ENCODE measurements at places on chromosomes 7 and 10.
A peak's percentile ranks its signal among the peaks of the same experiment; 100 is the strongest.

- no peak for DNase-seq
Measured at GRCh38 chr10:60757420-60757895, 20.8 kb upstream of the CDK1 start.

DNA sequence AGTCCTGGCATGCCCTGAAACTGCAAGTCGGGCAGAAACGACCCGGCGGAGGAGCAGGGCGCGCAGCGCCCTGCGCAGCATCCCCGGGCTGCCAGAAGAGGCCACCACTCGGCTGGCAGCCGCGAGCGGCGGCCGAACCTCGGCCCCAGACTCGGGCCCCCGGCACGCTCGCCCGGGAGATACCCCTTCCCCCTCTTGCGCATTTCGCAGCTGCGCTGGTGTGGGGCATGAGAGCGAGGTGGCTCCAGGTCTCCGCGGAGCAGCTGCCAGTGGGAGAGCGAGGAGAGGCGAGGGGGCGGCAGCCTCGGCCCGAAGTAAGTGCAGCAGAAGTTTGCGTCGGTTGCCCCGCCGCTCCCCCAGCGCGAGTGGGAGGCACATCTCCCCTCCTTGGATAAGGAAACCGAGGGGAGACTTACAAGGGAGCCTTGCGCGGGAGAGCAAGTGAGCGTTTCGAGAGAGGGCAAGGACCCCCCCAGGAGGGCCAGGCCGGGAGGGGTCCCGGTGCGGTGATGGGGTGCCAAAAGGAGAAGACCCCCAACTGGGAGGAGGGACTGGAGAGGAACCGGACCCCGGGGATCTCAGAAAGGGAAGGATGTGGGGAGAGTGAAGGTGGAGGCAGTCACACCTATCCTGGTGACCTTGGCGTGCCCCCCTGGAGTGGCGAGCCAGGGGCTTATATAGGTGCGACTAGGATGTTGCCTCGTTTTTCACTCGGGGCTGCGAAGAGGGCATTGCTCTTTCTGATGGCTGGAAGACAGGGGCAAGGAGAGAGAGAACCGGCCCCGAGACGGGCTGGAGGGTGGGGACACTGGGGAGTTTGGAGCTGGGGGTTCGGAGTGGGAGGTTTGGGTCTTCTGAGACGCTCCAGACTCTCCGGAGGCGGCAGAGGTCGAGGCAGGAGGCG lies 256.3 kb downstream of the OTUD1 start:
- no peak for DNase-seq

- DNase-seq: no peak
Measured at GRCh38 chr7:26868841-26869495, 4.6 kb upstream of the SKAP2 start.

- peak; percentile 75 for DNase-seq
Measured at GRCh38 chr7:149460493-149461277, at the start of gene ZNF777. TSS of gene ZNF777 (minus strand) at chr7:149461062. CDS start at chr7:149456022, 5,040 bp downstream.

GRCh38 chr7:139566736-139567646 lies 43.5 kb downstream of the CLEC2L start:
- DNase-seq: no peak

GRCh38 chr10:87634311-87634710 lies 25.4 kb upstream of the PAPSS2 start:
- no peak for DNase-seq

GRCh38 chr10:77801474-77802161 lies 124.9 kb downstream of the DLG5 start:
- no peak for DNase-seq

- no peak for DNase-seq
Measured at GRCh38 chr7:64951250-64951848, 39.5 kb downstream of the ZNF117 start.

- DNase-seq: no peak
Measured at GRCh38 chr10:103104721-103105120, 88.4 kb downstream of the NT5C2 start.

- DNase-seq: no peak
Measured at GRCh38 chr7:100366411-100367250, 6.7 kb upstream of the PILRA start.

DNA sequence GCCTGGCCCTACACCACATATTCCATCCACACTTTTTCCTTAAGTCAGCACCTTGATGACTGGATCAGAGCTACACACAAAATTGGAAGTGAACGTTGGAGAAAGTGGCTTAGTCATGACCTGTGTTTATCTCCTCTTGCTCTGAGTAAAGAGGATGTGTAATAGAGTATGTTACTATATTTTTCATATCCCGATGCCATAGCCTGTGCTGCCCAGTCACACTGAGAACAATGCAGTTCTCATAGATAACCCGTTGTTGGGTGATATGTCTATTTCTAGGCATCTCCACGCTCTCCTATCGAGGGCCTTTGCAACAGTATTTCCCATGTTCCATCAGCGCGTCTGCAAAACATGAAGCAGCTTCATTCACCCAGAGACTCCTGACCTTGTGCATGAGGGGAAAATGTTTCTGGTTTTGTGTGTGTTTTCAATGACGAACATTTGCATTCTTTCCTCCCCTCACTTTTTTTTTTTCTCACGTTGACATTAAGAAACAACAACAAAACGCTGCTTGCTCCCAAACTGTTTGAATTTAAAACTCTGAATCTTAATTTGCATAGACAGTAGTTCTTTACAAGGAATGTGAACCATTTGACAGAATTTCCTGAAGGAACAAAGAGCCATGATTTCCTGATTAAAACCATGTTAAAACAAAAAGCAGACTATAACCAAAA lies 43.4 kb downstream of the GRK5 start:
- DNase-seq: no peak

- no peak for DNase-seq
Measured at GRCh38 chr10:129774736-129775401, 189.2 kb downstream of the EBF3 start.

DNA sequence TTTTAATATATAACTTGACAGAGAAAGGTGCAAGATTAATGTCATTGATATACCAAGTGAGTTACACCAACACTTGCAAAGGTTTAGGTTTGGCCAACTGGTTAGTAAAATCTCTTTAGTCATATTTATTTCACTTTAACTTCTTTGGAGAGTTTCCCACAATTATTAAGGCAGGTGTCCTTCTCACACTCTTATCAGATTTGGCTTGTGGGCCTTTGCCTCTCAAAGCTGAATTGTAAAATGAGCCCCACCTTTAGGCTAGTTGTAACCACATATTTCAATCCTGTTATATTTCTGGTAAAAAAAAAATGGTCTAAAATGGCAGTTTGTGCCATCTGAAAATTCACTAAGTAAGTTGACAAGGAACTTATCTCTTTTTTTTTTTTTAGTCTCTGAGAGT lies 26.6 kb upstream of the FOXP2 start:
- no peak for DNase-seq

- peak; percentile 12 for DNase-seq
Measured at GRCh38 chr10:52779541-52780390, 7.2 kb upstream of the MBL2 start.

DNA sequence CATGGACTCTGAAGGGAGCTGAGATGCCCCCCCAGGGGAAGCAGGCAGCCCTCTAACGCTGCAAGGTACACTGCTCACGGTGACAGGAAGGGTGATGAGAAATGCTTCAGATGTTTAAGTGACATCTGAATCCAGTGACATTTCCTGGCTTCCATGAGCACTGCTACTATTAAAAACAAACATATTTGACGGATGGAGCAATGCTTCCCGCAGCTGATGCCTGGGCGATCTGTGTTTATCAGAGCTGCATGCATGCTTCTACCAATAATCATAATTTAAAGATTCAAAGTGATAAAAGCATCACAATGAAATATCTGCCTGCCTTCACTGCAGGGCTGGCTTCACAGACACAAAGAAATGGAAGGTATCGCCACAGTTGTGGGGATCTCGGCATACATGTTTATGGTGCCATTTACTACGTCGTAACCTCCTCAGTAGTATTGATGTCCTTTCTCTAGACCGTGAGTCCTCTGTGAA lies 66.1 kb upstream of the AOAH start:
- DNase-seq: no peak

DNA sequence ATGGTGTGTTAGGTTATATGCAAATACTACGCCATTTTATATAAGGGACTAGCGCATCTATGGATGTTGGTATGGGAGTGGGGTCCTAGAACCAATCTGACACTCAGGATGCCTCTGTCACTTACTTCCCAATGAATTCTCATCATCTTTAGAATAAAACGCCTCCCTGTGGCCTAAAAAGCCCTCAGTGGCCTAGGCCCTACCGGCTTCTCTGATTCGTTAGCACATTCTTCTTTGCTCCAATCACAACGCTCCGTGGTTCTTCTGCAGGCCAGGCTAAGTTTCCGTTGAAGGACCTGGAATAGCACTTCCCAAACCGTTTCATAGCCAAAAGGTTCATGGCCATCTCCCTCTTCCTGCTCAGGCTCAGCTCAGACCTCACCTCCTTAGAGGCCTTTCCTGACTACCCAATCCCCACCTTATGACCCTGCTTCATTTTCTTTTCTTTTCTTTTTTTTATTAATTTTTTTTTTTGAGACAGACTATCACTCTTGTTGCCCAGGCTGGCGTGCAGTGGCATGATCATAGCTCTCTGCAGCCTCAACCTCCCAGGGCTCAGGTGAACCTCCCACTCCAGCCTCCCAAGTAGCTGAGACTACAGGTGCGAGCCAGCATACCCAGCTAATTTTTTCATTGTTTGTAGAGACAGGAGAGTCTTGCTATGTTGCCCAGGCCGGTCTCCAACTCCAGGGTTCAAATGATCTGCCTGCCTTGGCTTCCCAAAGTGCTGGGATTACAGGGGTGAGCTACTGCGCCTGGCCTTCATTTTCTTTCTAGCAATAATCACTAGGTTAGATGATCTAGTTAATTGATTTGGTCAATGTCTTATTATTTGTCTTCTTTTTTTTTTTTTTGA lies 24.5 kb upstream of the YWHAG start:
- DNase-seq: no peak
